HS-27A (cell line): ENCODE measurements at places on chromosomes 11 and 22.

- DNase-seq, result no peak
Observed at GRCh38 chr11:45100339-45100738, 46.1 kb upstream of the PRDM11 start.

DNA sequence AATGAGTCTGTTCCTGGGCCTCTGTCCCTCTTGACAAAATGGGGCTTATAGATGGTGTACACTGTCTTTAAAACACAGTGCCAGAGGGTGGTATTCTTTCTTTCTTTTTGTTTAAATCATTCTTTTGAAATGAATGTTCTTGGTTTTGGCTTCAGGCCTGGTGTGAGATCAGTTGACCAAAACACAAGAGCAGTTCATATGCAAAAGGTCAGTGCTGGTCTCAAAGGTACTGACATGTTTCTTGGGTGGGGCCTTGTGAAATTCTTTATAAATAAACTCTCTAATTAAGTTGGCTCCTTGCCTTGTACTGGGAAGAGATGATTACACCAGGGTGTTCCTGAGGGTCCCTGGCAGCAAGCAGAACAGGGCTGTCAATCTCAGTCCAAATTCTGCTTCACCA is 110.0 kb downstream of the FBXO7 start:
- no peak for DNase-seq

GRCh38 chr11:120941000-120941399 is 82.9 kb upstream of the TBCEL start:
- DNase-seq, result no peak

- no peak for DNase-seq
Observed at GRCh38 chr11:78808923-78809322, 234.3 kb upstream of the NARS2 start.

GRCh38 chr11:32433101-32433913 is 2.0 kb downstream of the WT1 start:
- no peak for DNase-seq

DNA sequence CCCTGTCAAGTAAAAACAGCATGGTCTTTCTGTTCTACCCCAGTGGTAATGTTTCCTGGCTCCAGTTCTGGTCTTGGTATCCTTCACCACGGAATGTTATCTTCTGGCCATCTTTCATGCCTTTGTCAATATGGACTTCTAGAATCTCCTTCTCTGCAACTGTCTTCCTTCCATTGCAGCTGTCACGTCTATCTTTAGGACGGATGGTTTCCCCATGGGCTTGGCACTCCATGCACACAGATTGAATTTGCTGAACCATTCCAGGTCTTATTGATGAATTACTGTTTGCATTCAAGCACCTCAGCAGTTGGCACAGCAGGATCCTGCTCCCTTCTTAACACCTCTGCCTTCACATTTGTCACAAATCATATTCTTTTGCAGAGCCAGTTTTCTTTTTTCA is 44.9 kb upstream of the SLC25A18 start:
- no peak for DNase-seq

- no peak for DNase-seq
Observed at GRCh38 chr11:64409278-64409677, 50.3 kb downstream of the RPS6KA4 start.

GRCh38 chr11:117595440-117595839 is 201.6 kb downstream of the DSCAML1 start:
- no peak for DNase-seq
